NCI-H446 treated with DMSO at 0.1 percent for 48 hours (cell line): ENCODE measurements at places on chromosomes 7 and 10.

GRCh38 chr10:127358337-127358736 is 161.9 kb upstream of the INSYN2A start:
- DNase-seq = no peak

DNA sequence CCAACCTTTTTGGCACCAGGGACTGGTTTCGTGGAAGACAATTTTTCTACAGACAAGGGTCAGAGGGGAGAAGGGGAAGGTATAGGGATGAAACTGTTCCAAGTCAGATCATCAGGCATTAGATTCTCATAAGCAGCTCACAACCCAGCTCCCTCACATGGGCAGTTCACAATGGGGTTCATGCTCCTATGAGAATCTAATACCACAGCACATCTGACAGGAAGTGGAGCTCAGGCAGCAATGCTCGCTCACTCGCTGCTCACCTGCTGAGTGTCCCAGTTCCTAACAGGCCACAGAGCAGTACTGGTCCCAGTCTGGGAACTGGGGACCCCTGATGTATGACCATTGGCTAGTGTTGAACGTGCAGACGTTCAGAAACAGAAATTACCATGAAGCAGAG is 63.7 kb downstream of the ATE1 start:
- no peak for DNase-seq

GRCh38 chr10:119233821-119234220 is 26.4 kb downstream of the GRK5 start:
- DNase-seq = no peak

DNA sequence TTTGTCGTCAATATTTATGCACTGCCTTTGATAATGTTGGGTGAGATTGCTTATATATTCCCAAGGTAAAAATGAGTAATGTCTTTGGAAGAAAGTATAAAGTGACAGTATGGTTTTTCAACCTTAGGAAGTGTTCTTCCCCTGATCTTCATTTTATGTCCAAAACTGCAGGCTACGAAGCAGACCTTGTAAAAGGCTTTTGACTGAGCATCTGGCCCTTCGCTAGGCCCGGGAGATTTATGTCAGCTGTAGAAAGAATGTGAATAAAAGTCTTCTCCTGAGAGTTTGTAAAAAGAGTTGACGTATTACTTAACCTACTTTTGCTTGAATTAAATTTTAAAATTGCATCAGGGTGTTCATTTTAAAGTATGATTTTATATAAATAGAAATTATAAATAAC is 116.8 kb downstream of the CPED1 start:
- DNase-seq = no peak

DNA sequence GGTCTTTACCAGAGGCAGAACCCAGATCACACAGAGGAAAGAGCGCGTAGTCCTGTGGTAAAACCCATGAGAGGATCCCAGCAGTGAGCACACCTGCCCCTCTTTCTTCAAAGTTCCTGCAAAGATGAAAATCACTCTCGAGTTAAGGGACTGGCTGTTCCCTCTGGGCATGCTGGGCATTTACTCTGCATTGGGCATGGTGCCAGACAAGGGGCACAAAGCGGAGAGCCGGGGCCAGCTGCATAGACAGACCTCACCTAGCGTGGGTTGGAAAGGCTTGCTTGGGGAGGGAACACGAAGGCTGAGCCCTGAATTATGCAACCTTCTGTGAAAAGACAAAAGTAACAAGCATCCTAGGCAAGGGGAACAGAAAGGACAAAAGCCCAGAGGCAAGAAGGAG is 120.0 kb upstream of the TCERG1L start:
- DNase-seq = no peak

DNA sequence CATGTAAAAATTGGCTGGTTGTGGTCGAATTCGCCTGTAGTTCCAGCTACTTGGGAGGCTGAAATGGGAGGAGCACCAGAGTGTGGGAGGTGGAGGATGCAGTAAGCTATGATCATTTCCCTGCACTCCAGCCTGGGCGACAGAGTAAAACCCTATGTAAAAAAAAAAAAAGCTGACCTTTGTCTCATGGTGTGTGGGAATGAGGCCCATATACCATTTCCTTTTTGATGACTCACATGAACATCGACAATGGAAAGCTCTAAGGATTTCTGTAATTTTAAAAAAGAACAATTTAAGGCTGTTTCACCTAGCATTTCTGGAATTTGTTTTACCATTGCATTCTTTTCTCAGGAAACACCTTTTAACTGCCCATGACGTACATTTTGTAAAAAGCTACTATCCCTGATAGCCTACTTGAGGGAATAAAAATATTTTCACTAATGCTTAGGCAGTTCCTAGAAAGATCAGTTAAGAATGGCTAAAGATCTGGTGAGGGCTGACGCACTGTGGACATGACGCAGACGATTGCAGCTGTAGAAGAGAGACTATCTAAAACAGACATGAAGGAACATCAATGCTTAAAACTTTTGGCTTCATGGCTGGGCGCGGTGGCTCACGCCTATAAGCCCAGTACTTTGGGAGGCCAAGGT is 400.6 kb upstream of the IGFBP3 start:
- DNase-seq = no peak

DNA sequence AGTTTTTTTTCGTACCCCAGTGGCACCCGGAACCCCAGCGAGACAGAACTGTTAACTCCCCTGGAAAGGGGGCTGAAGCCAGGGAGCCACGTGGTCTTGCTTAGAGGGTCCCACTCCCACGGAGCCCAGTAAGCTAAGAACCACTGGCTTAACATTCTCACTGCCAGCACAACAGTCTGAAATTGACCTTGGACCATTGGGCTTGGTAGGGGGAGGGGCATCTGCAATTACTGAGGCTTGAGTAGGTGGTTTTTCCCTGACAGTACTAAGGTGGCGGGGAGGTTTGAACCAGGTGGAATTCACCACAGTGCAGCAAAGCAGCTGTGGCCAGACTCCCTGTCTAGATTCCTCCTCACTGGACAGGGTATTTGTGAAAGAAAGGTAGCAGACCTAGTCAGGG is 196.5 kb downstream of the ADK start:
- DNase-seq = no peak

DNA sequence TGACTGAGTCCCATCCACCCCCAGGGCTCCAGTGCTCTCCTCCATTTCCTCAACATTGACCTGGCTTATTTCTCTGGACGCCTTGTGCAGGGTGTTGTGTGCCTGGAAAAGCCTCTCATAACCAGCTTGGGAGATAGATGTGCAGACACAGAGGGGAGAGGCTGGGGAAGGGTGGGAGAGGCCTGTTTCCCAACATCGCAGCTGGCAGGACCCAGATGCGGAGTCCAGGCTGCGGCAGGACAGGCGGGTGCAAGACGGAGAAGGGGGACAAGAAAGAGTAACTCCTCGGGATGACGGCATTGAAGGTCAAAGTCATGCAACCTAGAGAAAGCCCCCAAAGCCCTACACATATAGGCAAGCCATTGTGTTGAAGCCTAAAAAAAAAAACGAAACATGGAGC is 54.1 kb upstream of the ANTXRL start:
- DNase-seq = no peak

GRCh38 chr10:22657024-22657423 is 57.4 kb downstream of the PIP4K2A start:
- no peak for DNase-seq

DNA sequence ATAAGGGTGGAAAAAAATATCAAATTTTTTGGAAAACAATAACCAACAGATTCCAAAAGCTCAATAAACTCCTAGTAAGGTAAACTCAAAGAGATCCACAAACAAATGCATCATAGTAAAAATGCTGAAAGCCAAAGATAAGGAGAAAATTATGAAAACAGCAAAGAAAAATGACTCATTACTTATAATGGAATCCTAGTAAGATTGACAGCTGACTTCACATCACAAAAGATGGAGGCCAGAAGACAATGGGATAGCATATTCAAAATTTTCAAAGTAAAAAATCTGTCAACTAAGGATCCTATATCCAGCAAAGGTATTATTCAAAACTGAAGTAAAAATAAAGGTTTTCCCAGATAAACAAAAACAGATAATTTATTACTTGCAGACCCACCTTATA is 183.4 kb upstream of the VIPR2 start:
- no peak for DNase-seq

DNA sequence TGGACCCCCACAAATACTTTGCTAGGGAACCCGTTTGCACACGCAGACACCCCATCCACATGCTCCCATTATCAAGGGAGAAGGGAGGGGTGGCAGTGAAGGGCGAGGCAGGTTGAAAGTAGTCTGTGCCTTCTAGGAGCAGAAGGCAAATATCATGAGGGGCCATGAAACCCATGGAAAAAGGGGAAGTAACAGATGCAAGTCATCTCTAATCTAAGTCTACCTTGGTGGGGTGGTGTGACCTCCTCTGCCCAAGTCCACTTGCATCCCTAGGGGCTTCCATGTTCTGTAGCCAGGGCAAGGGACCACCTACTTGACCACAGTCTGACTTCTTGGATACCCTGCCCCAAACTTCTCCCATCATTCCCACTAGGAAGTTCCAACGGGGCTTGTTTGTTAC is 5.5 kb downstream of the GIMAP6 start:
- no peak for DNase-seq

DNA sequence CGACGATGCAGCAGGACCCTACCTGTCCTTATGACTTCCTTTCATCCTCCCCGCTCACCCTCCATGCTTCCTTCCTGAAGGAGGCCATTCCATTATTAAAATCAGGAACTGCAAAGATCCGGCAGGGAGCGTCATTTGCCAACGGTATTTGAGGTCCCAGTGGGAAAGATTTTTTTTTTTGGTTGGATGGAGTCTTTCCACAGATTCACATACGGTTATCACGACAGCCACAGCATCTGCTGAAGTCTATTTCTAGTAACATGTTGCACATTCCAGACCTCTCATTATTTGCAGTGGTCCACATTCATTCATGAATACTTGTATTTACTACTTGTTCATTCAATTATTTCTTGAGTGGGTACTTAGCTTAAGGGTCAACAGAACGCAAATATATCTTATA is 94.7 kb upstream of the LYZL2 start:
- no peak for DNase-seq

DNA sequence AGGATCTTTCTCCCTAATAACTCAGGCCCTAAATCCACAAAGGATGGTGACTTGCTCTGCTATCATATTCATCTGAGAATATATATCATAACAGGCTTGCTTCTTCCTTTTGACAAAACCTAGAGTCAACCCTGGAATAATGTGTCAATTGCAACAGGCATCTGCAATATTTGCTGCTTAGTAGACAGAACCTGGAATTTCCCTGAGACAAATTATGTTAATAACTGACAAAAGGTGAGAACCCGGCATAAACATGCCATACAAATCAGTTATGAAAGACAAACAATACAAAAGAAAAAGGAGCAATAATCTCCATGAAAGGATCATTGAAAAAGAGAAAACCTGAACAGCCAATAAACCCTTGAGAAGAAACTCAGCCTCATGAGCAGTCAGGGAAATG is 114.5 kb upstream of the CDCA7L start:
- DNase-seq = no peak

DNA sequence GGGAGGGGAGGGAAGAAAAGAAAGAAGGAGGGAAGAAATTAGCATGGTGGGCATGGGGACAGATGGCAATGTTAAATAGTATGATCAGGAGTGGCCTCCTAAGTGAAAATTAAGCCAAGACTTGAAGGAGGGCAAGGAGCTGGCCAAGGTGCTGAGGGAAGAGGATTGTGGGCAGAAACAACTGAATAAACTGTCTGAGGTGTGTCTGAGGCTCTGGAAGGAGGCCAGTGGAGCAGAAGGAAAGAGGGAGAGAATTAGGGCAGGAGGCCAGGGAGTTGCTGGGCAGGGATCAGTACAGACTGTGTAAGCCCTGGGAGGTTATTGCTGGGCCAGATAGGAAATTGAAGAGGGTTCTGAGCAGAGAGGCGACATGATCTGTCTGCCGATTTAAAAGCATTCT is 40.6 kb upstream of the VKORC1L1 start:
- peak; percentile 46 for DNase-seq

GRCh38 chr7:20307901-20308300 is 22.8 kb upstream of the ITGB8 start:
- DNase-seq = peak; percentile 20

GRCh38 chr10:50794490-50794889 is 54.8 kb downstream of the ASAH2B start:
- no peak for DNase-seq

DNA sequence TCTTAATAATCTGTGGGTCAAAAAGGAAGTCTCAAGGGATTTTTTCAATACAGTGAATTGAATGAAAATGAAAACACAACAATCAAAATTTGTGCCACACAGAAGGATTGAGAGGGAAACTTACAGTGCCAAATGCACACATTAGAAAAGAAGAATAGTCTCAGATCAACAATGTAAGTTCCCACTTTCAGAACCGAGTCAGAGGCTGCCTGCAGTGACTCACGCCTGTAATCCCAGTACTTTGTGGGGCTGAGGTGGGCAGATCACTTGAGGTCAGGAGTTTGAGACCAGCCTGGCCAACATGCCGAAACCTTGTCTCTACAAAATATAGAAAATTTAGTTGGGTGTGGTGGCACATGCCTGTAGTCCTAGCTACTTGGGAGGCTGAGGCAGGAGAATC is 12.5 kb upstream of the KEL start:
- DNase-seq = no peak

- DNase-seq = no peak
Observed at GRCh38 chr7:114789161-114789560, 132.7 kb upstream of the MDFIC start.

DNA sequence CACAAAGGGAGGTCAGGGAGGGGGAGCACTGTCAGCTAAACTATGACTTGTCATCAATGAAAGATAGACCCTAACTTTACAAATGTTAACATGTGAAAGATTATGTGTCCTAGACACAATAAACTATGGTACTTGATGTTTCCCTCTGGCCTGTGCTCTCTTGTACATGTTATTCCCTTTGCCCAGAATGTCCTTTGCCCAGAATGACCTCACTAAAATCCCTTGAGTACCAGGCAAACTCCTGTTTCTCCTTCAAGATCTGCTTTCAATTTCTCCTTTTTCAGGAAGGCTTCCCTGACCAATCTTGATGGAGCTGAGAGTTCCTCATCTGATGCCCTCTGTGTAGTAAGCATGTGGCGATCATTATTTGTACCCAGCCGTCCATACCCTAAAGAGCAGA is 143.1 kb downstream of the ZNF365 start:
- no peak for DNase-seq

GRCh38 chr10:10222304-10222841 is 795.3 kb upstream of the CELF2 start:
- no peak for DNase-seq

DNA sequence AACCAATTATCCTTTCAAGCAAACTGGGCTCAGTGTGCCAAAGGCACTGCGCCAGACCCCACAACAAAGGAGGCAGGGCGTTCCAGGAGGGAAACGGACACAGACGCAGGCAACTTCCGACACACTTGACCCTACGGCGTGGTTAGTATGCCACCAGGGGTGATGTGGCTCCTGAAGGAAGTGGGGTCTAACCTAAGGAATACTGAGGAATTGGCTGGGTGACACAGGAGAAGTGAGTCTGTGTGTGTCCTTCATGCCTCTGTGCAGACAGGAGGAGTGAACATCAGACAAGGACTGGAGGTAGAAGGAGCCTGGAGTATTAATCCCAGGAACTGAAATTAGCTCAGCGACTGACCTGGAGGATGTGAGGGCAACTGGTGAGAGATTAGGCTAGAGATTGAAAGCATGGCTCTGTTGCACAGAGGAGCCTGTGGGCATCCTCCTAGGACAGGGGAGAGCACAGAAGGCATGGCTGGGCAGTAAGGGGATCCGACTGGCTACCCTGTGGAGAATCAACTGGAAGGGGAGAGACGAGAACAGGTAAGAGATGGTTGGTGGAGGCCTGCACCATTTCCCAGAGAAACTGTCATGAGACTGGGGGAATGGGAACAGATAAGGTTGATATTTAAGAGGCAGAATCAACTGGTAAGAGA is 27.8 kb downstream of the GSDME start:
- no peak for DNase-seq

- no peak for DNase-seq
Observed at GRCh38 chr7:142010952-142011548, 15.4 kb downstream of the MGAM start.

- no peak for DNase-seq
Observed at GRCh38 chr10:3172081-3172445, 519 bp downstream of the PITRM1 start.
